ENCODE measurements at places on chromosomes 4 and X.

- DNase-seq = no peak
Observed at GRCh38 chr4:126479709-126480108, 1153.0 kb upstream of the INTU start.

- DNase-seq = no peak
Observed at GRCh38 chr4:26060286-26060685, 146.3 kb downstream of the SMIM20 start.

DNA sequence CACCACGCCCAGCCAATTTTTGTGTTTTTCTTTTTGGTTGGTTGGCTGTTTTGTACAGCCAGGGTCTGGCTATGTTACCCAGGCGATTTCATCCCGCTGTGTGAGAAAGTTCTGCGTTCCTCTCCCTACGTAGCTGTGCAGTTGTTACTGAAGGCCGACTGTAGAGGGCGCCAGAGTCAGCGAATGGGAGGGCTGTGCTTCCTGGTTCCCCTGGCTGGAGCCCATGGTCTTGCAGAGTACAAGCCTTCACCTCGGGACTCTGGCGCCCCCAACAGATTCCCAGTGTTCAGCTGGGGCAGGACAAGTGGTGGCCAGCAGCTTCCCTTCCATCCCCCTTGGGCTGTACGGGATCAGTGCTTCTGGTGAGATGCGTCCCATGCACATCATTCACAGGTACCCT, 5.6 kb upstream of the CT45A1 start:
- DNase-seq = peak; percentile 83

- DNase-seq = no peak
Observed at GRCh38 chr4:136713140-136713539, 819.2 kb downstream of the PCDH18 start.

- DNase-seq = no peak
Observed at GRCh38 chr4:2846172-2846571, 2.5 kb downstream of the ADD1 start.

DNA sequence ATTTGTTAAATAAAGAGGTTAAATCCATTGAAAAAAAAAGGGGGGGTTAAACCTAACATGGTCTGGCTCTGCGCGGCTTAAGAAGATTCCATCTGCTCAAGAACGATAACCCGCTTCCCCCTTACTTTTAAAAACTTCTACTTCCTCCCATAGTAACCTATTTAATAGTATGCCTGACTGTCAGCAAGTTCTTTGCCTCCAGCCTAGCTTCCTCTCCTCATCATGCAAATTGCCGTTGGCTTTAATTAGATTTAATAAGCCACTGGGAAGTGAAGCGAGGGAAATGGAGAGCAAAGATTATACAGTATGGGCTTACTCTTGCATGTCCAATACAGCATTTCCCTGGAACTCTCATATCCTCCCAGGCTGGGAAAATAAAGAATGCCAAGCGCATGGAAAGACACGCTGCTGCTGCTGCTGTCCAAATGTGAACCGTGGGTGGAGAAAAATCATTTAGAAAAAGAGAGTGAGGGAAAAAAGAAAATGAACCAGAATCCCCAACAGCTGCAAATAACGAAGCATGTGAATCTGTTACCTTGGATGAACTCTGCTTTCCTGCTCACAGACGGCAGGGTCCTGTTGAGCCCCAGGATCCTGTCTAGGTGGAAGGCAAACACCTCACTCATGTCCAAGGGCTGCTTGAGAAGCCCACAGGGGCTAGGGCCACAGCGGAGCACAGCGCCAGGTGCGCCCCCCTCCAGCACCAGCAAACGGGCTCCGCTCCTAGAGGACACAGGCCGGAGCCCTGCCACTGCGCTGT, 2.7 kb downstream of the GASK1B start:
- DNase-seq = no peak

DNA sequence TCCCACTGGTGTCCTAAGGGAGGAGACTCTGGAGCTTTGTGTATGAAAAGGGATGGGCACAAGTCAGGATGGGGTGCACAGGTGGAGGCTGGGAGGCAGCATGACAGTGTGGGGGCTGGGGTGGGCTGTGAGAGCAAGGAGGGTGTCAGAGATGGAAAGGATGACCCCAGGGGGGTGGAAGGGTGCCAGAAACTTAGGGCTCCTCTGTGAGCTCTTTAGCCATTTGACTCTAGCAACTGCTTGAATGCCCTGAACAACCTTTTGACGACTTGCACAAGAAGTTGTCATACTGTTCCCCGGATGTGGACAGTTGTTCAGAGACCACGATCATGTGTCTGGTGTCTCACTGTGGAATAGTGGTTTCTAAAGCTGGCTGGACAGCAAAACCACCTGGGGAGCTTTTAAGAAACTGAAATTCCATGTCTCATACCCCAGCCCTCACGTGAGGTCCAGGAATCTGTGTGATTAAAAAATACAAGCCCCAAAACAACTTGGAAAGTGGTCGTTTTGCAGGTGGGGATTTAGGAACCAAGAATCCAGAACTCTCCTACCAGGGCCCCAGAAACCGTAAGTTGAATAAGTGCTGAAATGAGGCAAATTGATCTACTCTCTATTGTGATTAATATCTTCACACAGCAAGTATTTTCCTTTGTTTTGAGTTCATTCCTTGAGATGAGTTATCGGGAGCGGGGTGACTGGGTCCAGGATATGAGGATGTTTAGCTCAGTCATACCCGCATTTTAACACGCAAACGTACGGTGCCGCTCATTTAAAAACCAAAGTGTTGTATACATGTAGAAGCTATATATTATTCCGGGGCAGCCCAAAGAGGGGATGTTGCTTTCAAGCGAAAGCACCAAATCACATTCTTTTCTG, 3.4 kb downstream of the RHOH start:
- DNase-seq = no peak

GRCh38 chrX:38627683-38628082, 66.3 kb downstream of the TSPAN7 start:
- no peak for DNase-seq

GRCh38 chr4:189385098-189385497, 555.6 kb upstream of the FRG1 start:
- no peak for DNase-seq

- DNase-seq = no peak
Observed at GRCh38 chr4:2968381-2968780, 5.0 kb downstream of the GRK4 start.

GRCh38 chrX:16786791-16787735, 797 bp downstream of the TXLNG start:
- DNase-seq = peak; percentile 1

GRCh38 chr4:130336585-130337217, 1240.7 kb downstream of the C4orf33 start:
- DNase-seq = no peak

- DNase-seq = no peak
Observed at GRCh38 chr4:2981256-2981819, 18.0 kb downstream of the GRK4 start.

DNA sequence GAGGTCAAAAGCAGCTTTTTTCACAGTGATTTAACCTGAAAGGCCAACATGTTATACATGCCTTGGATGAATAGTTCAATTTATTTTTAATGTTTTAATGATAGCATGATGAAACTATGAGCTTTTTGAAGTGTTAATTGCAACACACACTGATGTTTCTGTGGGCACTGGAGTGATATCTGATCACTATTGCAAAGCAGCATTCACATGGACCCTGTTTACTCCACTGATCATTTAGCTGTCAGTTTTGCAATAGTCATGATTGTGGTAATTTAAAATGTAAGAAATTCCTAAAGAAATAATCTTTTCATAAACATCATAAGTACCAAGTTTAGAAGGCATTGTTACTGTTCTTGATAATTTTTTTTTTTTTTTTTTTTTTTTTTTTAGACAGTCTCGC, 74.1 kb downstream of the ARSJ start:
- DNase-seq = no peak

Data from NCI-H1930 (cell line).